ENCODE measurements at places on chromosomes 7 and 10.

GRCh38 chr7:69781412-69781846 lies 183.2 kb downstream of the AUTS2 start:
- DNase-seq = no peak

DNA sequence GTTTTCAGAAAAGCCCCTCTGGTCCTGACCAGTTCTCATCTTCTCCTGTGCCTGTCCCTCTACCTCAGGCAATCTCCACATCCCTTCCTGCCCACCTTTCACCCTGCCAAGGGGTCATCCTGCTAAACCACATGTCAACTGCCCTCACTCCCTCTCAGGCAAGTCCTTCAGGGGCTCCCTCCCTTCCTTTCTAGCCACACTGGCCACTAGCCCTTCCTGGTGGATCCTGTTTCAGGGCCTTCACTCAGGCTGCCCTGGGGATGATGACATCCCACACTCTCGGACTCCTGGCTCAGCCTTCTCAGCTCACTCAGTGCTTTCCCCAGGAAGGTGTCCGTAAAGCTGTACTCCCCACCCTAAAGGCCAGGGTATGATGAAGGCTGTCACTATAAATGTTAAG lies 13.4 kb downstream of the STEAP1B start:
- no peak for DNase-seq

DNA sequence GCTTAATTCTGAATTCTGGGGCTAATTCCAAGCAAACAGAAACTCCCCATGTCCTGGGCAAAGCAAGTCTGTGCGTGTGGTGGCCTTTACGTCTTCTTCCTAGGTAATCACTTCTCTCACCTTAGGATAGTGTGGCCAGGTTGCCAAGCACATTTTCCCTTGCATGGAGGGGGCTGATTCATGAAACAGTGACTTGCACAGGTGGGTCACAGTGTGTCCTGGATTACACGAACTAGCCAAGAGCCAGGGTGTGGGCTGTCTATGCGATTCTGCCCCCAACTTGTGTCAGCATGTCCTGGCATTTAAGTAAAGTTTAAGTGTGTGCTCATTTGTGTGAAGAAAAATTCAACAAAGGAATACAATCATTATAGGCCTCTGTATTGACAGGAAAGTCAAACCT lies 18.5 kb upstream of the SEM1 start:
- DNase-seq = no peak

DNA sequence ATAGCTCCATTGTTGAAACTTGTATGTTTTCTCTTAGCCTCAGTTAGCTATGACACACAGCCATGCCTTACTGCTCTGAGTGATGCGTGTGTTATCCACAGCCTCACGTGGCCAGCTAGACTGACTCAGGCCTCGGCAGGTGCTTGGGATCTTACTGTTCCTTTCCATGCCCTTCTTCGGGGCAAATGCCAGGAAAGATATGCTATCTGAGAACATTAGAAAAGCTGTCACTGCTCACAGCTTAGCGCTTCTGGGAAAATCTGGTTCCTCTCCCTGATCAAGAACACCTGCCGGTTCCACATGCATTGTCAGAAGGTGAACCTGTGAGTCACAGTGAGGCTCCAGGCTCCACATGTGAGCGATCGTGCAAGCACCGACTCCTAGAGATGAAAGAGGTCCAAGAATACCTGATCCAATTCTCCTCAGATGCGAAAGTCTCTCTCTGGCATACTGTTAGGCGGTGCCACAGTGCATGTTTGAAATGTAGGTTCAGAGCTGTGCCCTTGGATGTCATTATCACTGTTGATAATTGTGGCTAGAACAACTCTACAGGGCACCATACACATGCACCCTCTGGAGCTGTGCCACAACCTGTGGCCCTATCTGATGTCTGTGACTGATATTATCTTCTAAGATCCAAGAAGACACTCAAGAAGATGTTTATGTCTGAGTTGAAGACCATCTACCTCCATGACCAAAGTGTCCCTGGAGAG lies 247.8 kb upstream of the IGFBP3 start:
- DNase-seq = no peak

DNA sequence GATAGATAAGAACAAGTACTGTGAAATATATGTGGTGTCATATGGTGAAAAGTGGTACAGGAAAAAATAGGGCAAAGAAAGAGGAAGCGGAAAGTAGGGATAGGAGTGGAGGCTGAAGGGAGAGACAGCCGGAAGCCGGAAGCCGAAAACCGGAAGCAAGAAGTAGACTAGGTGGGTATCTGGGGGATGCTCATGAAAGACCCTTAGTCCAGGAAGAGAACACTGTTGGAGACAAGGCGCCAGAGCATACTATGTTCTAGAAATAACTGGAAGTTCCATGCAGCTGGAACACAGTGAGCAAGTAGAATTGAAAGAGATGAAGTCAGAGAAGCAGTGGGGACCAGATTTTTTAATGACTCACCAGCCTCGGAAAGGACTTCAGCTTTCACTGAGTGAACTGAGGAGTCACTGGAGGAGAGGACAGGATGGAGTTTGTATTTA lies 22.5 kb downstream of the ST8SIA6 start:
- no peak for DNase-seq

GRCh38 chr10:44168478-44168877 lies 216.4 kb downstream of the CXCL12 start:
- no peak for DNase-seq

GRCh38 chr10:28431139-28431538 lies 101.8 kb upstream of the WAC start:
- DNase-seq = no peak

DNA sequence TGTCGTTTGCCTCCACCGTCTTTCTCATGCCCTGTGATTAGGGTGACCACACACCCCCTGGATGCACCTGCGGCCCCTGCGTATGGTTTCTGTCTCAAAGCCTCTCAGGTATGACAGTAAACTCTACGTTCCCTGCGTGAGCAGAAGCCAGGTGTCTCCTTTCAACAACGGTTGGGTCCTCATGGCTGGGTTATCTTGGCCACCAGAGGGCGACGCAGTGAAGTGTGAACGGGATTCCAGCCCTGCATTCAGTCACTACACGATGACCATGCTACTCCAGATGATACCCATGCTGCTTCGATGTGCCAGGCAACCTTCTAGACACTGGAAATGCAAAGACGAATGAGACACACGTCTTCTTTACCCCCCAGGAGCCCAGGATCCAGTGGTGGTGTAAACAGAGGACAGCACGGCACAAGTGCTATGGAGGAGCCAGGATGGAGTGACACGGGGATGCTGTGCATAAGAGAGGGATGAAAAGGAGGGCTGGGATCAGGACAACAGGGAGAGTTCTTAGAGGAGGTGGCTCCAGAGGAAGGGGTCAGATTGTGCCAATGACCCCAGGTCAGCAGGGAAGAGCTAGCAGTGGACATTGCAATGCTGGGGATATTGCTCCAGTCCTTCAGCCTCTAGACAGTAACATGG lies 228.1 kb upstream of the PFKP start:
- no peak for DNase-seq

DNA sequence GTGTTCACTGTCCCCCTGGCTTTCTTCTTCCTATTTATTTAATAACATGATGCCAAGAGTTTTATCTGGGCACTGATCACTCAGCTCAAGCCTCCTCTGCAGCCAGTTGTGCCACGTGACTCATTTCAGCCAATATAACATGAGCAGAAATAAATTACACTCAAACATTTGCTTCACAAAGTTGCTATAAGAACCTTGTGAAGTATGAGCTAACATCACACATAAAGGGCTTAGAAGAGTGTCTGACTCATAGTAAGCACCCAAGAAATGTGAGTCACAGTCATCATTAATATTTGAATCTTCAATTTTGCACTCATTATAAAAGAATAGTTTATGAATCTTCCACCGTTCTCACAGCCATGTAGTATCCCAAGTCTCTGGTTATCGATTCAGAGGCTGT lies 414.6 kb upstream of the NPVF start:
- no peak for DNase-seq

Data from fibroblast of skin of left biceps (primary cell).